ENCODE measurements at places on chromosomes 4 and X. TPM values are rescaled to one million over a fixed set of nuclear protein-coding genes. Genes with fewer than 3 reads are reported as not detected.

KIAA1210 gene
- total RNA-seq = not detected

AMTN gene
- not detected for total RNA-seq

PLK4 gene
- 9.6 TPM for total RNA-seq

KLKB1 gene
- 0.37 TPM for total RNA-seq

PRKX gene
- total RNA-seq = 19.2 TPM

NEUROG2 gene
- not detected for total RNA-seq

XAGE1A gene
- not detected for total RNA-seq

UGT2B10 gene
- total RNA-seq = not detected

ASMT gene
- total RNA-seq = not detected

VSIG1 gene
- total RNA-seq = under 0.01 TPM

HTN3 gene
- total RNA-seq = not detected

COL4A5 gene
- 18.0 TPM for total RNA-seq

RASGEF1B gene
- 0.39 TPM for total RNA-seq

XAGE2 gene
- total RNA-seq = not detected

PDGFC gene
- total RNA-seq = 70.4 TPM

RHOH gene
- not detected for total RNA-seq

CEP135 gene
- 9.6 TPM for total RNA-seq

PSAPL1 gene
- not detected for total RNA-seq

GABRE gene
- 13.6 TPM for total RNA-seq

All from subcutaneous preadipocyte (primary cell).